ENCODE measurements at places on chromosomes 16 and 17.
A peak's percentile ranks its signal among the peaks of the same experiment; 100 is the strongest.

- DNase-seq: no peak
These were observed 38.9 kb downstream of the PLCG2 start for GRCh38 chr16:81817789-81818567.

DNA sequence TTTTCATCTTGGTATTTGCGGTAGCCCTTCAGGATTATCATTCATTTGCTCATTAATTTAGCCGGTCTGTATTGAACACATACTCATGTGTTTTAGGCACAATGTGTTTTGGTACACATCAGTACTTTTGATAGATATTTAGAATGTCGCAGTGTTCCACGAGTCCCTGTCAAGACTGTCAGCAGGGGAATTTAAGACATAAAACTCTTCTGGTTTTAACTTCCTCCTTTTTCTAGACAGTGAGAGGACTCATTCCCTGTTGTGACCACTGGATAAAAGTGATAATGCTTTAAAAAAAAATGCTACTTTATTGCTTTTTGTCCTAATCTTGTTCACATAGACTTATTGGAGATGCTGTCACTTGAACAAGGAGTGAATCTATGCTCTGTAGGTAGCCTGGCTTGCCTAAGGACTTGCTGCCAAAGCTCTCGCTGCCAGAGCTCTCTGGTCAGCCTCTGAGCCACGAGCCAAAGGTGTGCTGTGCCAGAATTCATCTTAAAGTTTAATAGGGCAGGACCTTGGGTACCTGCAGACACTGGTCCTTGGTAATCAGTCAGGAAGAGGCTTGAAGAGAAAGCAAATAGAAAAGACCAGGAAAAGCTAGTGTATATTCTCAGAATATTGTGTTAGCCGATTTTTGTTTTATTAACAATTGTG, 5.4 kb downstream of the DCAF7 start:
- no peak for DNase-seq

DNA sequence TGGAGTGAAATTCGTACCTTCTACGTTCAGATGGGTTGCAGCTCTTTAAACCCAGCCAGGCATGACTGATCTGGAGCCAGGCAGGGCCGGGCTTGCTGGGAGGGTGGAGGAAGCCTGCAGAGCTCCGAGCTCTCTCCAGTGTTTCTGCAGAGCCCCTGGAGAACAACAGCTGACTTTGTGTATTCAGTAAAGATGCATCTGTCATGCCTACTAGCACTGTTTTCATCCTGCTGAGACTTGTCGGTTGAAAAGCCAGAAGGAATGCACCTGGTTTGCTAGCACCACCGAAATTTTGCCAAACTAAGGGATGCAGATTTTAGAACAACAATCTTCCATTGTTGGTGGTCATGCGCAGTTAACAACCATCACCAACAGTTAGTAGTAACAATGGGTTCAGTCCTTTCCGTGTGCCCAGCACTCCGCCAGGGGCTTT, 22.4 kb upstream of the SCNN1B start:
- DNase-seq: no peak

- DNase-seq: no peak
These were observed 28.4 kb downstream of the HAPSTR1 start for GRCh38 chr16:9119795-9120194.

DNA sequence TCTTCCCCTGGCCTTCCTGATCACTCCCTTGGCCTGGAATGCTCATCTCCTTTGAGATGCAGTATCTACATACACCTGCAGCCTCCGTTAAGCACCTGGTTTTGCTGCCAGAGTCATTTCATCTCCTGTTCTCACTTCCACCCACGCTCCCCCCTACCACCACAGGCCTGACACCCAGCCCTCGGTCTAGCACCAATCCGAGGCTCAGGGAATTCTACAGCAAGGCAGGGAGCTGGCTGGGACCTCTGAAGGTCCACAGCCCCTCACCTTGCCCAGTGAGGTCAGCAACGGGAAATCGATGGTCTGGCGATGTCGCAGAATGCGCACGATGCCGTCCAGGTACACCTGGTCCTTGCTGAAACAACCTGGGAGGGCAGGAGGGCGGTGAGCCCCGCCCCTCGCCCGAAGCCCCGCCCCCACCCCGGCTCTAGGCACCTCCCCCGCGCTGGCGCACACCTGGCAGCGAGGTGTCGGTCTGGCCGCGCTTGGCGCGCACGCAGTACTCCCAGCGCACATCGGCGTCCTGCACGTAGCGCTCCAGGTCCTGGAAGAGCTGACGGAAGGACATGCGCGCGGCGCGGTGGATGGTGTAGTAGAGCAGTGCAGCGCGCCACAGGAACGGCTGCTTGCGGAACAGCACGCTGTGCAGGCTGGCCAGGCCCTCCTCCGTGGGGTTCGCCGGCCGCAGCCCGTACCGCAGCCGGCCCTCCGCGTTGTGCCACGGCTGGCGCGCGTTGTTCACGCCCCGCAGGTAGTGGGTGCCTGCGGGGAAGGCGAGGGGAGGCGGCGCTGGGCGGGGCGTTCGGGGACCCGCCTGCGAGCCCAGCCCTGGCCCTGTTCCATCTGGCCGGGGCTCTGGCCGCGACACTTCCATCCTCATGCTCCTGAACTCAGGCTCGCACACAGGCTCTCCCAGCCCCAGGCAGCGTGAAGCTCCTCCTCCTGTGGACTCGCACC, 5.7 kb downstream of the MATCAP1 start:
- peak; percentile 54 for DNase-seq
